NCI-H1694 treated with DMSO at 0.1 percent for 48 hours (cell line): ENCODE measurements at places on chromosomes 7 and 10.

DNA sequence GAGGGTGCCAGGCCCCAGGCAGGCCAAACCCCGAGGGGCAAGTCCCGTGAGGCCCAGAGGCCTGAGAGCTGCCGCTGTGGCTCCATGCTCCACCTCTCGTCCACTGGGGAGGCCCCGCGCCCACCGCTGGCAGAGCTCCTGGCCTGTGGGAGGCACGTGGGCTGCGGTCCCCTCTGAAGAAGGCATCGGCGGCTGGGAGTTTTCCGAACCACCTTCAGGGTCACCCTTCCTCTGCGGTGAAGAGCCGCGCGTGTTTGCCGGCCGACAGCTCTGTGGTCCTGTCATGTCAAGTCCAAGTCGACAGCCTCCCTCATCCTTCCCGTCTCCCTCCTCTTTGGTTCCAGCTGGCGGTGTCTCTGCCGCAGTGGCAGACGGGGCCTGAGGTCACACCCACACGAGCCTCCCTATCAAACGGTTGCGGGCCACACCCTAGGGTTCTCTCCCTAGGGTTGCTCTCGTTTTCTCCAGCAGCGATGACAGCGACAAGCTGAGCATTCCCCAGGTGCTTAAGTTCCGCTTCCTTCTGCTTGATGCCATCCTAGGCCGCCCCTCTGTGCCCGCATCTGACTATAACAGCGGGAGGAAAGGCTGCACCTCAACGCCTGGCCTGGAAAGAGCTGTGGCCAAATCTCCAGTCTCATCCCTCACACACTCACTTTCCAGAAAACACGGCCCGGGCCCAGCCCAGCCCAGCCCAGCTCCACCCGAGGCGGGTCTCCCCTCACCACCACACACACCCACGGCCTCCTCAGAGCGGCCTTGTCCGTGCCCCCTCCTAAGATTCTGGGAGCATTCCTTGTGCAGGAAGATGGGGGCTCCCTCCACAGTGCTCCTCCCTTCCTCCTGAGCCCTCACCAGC, 185.0 kb downstream of the ELFN1 start:
- DNase-seq, result no peak

GRCh38 chr7:69612981-69613380, 14.7 kb downstream of the AUTS2 start:
- DNase-seq, result no peak

DNA sequence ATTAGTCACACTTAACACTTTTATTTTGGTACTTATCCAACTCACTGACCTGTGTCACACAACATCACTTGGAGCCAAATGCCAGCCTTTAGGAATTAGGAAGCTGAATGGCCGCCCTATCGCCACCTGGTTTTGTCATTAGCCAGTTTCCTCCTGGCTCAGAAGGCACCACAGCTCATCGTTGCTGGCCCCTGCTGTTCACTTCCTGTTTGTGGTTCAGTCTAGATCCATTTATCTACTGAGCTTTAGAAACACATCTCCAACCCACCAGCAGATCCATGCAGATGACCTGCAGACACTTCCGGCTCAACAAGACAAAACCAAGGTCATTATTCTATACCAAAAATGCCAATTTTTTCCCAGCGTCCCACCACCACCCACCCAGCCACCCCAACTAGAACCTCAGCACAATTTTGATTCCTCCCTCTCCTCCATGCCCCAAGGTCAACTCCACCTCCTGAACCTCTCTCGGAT, 193.5 kb upstream of the NEBL start:
- no peak for DNase-seq

DNA sequence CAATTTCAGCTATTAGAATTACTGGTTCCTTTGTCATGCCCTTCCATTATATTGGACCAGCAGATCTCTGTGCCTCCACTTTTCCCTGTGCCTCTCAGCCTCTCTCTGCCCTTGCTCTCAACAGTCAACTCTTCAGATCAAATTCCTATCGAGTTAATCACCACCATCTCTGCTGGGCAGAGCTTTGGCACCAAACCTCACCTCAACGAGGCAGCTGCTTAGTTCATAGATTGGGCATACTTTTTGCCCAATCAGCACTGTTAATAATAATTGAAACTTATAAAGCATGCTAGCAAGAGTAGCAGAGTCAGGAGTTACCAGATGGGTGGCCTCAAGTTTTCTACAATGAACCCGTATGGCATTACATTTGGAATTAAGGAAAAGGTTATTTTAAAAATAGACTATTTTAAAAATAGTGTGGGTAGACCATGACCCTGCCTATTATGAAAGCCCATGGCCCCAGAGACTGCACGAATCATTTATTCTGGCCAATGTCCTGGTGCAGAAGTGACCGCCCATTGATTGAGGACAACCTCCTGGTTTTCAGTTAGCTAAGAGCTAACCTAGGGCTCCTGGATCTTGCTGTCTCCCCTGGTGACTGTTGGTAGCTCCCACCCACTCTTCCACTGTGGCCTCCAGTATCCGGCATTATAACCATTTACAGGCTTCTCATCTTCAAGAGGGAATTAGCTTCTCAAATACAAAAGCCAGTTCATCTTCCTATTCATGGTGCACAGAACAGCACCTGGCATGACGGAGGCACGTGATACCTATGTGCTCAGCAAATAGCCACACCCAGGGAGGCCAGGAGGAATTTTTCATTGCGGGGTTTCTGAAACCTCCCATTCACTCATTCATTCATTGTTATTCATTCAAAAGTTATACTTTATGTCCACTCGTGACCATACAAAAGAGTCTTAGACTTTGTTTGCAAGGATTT, 265.4 kb downstream of the INHBA start:
- no peak for DNase-seq

- DNase-seq, result no peak
Observed at GRCh38 chr7:107076781-107077698, 32.5 kb downstream of the PRKAR2B start.

GRCh38 chr10:51926337-51926736, 226.9 kb upstream of the CSTF2T start:
- no peak for DNase-seq

DNA sequence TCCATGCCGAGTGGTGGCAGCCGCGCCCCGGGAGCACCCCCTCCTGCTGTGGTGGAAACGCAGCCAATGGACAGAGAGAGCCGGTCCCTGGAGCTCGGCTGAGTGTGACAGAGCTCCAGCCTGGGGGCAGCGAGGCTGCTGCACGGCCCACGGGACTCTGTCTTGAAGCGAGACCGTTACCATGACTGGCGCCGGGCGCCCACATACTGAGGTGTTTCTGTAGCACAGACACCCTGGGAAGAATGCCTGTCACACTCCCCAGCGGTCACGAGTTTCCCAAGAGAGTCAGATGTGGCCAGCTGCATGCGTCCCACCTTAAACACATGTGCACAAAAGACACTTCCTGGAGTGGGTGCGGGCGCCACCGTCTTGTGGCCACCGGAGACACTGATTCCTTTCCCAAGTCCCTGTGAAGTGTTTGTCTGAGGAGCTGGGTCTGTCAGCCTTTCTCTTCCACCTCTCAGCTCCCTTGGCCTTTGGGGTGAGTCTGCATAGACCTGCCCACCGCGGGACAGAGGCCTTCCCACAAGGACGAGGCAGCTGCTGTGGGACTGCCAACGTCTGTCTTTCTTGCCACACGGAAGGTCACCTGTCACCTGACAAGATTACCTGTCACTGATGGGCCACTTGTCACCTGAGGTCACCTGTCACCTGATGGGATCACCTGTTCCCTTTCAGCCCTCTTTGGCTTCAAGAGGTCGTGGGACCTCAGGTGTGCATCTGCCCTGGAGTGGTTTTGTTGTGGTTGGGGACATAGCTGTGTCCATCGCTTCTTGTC, 94.6 kb downstream of the DNAJB6 start:
- DNase-seq, result no peak

GRCh38 chr7:51602376-51602775, 285.8 kb upstream of the COBL start:
- DNase-seq, result no peak

DNA sequence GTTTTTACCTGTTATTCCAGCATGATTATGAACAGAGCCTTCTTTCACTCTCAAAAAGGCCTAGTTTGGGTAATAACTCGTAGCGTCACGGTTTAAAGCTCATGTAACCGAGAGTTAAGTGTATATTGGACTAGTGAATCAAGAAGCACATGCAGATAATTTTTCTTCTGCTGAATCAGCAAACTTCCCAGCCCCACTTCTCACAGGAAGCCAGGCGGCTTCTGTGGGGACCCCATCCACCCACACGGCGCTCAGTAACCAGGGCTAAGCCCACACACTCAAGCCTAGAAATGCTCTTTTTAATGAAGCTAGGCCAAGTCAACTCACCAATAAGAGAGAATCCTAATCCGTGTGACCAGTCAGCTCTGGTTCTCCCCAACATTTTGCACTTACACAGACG, 191.2 kb upstream of the MGMT start:
- DNase-seq, result no peak

GRCh38 chr7:2954433-2954853, 89.2 kb downstream of the CARD11 start:
- no peak for DNase-seq
